Gastroesophageal sphincter (tissue), 4 donors: ENCODE measurements at places on chromosomes 13 and 19. TPM values are rescaled to one million over a fixed set of nuclear protein-coding genes. Genes with fewer than 3 reads are reported as not detected.

DNA sequence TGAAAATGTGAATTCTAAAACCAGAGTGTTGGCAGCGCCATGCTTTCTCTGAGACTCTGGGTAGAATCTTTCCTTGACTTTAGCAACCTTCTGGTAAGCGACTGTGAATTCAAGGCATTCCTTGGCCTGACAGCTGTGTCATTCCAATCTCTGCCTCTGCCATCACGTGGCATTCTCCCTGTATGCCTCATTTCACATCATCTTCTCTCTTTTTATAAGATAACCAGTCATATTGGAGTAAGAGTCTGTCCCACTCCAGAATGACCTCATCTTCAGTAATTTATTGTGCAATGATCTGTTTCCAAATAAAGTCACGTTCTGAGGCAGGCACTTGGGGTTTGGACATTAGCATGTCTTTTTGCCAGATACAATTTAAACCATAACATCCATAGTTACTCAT lies 103.4 kb upstream of the POSTN start:
- no peak for ATAC-seq

DNA sequence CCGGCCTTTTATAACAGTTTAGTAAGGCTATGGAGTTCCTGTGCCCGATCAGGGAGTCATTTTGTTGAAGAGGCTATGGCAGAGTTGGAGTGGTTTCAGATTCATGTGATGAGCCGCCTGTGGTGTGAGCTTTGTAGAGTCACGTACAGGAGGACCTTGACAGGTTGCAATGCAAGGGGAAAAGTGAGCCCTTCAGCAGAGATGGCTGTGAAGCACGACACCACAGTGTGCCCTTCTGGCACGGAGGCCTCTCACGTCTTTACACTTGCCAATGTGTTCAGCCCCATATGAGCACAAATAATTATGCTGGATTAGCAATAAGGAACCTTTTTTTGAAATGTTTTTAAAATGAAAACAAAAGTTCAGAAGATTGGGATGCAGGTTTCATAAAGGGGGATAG lies 499.8 kb downstream of the LIG4 start:
- ATAC-seq, result no peak

GRCh38 chr13:50846861-50847475 lies 3.5 kb upstream of the DLEU7 start:
- ATAC-seq, result no peak

DNA sequence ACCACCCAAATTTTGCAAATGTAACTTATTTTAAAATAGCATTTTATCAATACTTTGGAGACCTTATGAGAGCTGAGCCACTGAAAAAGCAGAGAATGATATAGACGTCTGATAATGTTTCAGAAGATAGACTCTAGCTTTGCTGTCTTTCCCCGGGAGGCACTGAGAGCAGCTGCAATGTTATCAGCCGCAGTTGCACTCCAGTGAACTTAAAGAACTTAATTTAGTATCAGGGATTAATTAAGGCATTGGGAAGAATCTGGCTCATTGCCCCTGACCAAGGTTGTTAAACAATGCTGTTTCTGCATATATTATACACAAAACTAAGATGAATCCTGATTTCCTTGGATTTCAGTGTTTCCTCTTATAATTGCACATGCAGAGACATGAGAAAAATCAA lies 75.7 kb upstream of the SGCG start:
- no peak for ATAC-seq

GRCh38 chr19:48279747-48280146 lies 9.9 kb downstream of the ZNF114 start:
- ATAC-seq, result no peak

GRCh38 chr13:50690006-50690405 lies 153.5 kb downstream of the DLEU7 start:
- ATAC-seq, result no peak

GRCh38 chr13:77477299-77477848 lies 58.1 kb upstream of the SCEL start:
- no peak for ATAC-seq

GRCh38 chr19:24051516-24051915 lies 35.5 kb upstream of the ZNF254 start:
- ATAC-seq, result no peak

- no peak for ATAC-seq
Measured at GRCh38 chr13:60623151-60623550, 226.1 kb downstream of the TDRD3 start.

GRCh38 chr19:50793558-50794065 lies 3.4 kb downstream of the ACP4 start:
- ATAC-seq, result no peak

GRCh38 chr19:13078897-13079541 lies 23.6 kb downstream of the LYL1 start:
- peak; percentile 47 for ATAC-seq

DNA sequence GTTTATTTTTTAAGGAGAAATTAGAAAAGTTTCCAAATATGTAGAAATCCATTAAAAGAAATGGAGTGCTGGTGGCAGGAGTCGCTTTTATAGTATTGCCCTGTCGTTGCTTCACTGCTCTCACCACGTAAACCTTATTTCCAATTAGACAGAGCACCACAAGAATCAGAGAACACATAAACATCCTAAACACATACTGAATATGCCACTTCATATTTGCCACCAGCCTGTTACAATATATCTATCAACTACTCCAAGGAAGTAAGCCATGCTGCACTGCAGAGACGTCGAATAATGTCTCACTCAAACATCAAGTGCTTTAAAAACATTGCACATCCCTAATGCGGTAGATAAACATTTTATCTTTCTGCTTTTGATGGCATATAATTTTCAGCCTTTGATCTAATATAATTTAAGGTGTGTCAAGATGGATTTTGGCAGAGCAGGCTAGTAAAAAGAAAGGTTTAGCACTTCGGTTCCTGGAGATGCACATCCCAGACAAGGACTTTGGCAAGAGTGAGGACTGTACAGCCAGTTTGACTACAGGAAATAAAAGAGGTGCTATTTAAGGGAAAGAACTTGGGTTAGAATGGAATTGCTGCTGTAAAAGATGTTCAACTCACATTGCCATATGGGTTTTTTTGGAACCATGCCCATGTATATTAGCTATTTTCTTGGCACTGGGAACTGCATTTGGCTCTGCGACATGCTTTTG lies 932.3 kb downstream of the EFNB2 start:
- no peak for ATAC-seq

GRCh38 chr19:38632476-38633213 lies 13.7 kb downstream of the EIF3K start:
- ATAC-seq, result no peak

GRCh38 chr19:15404780-15405211 lies 14.0 kb downstream of the AKAP8L start:
- ATAC-seq, result no peak

DNA sequence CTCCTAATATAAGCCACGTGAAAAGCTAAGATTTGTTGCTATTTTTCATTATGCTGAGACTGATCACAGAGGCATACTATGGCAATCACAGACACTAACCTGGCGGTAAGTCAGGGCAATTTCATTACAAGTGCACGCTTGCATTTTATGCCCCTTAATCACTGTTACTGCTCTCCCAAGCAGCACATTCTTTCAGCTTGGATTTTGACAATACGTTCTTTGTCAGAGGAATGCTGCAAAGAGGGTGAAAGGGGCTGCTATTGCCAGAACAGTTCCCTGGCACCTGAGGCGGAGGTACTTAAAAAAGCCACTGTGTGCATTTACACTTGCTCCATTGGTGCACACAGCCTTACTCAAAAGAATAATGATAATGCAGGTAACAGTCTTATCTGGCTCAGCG lies 346.6 kb downstream of the RFC3 start:
- no peak for ATAC-seq

DNA sequence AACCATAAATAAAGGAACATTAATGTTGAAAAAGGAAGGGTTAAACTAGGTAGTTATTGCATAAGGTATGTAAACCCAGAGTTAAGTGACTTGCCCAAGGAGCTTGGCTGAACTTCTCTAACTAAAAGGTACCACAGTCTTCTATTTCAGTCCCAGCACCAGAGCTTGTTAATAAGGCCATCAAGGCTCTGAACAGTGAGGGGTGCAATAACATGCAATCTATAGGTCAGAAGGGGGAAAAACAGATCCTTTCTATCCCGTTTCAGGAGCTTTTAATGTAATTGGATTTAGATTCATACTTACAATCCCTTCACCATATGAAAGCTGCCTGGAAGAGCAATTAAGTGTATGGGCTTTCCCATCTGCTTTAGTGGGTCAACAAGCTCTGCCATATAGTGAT lies 441.5 kb upstream of the SPRY2 start:
- no peak for ATAC-seq

GRCh38 chr13:48954081-48954480 lies 21.6 kb upstream of the FNDC3A start:
- no peak for ATAC-seq

DNA sequence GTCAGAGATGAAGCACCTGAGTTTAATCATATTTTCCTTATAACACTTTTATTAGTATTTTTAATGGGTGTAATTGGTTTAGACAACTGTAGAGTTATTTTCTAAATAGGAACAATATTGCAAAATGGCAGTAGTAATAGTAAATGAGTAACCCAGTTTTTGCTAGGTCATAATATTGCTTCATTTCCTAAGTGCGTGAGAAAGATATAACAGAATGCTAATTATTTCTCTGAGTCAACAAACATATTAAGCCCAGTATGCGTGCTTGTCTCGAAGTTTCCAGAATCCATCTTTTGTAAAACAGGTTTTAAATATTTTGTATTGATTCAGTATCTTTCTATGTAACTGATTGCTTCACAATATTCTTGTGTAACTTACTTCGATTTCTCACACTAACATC lies 315.3 kb downstream of the MYO16 start:
- ATAC-seq, result no peak

GRCh38 chr13:95193509-95194230 lies 107.6 kb downstream of the ABCC4 start:
- ATAC-seq, result no peak

GRCh38 chr13:46387064-46387851 lies at the start of gene RUBCNL:
TSS of gene RUBCNL (minus strand) at chr13:46387252. CDS start at chr13:46372475, 14,777 bp downstream.
- peak; percentile 11 for ATAC-seq

DNA sequence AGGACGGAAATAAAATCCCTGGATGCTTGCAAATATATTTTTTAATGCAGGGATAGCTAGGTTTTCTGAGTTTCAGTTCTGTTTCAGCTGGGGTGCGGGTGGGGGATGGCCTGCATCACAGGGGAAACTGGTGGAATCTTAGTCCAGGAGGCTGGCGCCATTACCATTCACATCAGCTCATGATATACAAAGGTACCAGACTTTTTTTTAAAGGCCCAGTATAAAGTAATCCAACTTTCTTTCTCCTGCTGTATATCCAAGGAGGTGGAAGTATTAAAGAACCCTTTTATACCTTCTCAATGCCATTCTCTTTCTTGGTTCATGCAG lies 343.8 kb downstream of the KCNRG start:
- ATAC-seq, result no peak

- ATAC-seq, result no peak
Measured at GRCh38 chr13:20161275-20161950, 561 bp upstream of the GJA3 start.

- no peak for ATAC-seq
Measured at GRCh38 chr19:41189425-41190065, 3.5 kb upstream of the CYP2S1 start.

- ATAC-seq, result no peak
Measured at GRCh38 chr13:20263393-20264044, 31.4 kb upstream of the GJB6 start.

- peak; percentile 31 for ATAC-seq
Measured at GRCh38 chr19:42132030-42132628, at the start of gene POU2F2. TSS of gene POU2F2 (minus strand) at chr19:42132446. CDS start at chr19:42132411, 35 bp downstream.

- ATAC-seq, result peak; percentile 23
Measured at GRCh38 chr13:27920677-27921420, 1.0 kb downstream of the PDX1 start.

DNA sequence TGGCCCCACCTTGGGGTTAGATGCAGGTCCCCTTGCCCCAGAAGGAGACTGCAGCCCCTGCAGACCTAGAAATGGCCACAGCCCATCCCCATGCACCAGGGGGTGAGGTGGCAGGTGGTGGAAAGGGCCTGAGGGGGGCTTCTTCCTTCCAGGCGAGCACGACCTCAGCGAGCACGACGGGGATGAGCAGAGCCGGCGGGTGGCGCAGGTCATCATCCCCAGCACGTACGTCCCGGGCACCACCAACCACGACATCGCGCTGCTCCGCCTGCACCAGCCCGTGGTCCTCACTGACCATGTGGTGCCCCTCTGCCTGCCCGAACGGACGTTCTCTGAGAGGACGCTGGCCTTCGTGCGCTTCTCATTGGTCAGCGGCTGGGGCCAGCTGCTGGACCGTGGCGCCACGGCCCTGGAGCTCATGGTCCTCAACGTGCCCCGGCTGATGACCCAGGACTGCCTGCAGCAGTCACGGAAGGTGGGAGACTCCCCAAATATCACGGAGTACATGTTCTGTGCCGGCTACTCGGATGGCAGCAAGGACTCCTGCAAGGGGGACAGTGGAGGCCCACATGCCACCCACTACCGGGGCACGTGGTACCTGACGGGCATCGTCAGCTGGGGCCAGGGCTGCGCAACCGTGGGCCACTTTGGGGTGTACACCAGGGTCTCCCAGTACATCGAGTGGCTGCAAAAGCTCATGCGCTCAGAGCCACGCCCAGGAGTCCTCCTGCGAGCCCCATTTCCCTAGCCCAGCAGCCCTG lies 4.2 kb upstream of the F10 start:
- ATAC-seq, result no peak

GRCh38 chr19:41934849-41935374 lies 6.7 kb upstream of the ERFL start:
- peak; percentile 70 for ATAC-seq

DNA sequence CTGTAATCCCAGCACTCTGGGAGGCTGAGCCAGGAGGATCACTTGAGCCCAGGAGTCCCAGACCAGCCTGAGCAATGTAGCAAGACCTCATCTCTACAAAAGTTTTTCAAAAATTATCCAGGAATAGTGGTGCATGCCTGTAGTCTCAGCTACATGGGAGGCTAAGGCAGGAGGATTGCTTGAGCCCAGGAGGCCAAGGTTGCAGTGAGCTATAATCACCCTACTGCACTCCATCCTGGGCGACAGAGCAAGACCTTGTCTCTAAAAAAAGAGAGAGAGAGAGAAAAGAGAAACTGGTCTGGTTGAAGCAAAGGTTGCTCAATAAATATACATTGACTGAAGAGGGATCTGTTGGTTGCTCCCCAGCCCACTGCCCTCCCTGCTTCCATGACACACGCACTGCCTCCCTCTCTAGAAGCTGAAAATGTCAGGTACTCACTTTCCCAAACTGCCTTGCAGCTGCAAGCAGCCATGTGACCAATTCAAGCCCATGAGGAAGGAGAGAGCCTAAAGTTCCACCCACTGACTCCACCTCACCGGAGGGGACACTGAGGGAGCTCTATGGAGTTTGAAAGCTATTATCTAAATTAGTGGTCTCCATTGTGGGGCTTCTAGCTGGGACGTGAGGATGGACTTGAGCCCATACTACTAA lies 14.0 kb downstream of the CEACAM16 start:
- no peak for ATAC-seq

- no peak for ATAC-seq
Measured at GRCh38 chr19:39531834-39532232, 819 bp downstream of the EID2B start.

SIGLEC6 gene
- 3.8 TPM for total RNA-seq

DNAAF3 gene
- total RNA-seq, result 0.42 TPM

FLT3LG gene
- total RNA-seq, result 21.0 TPM

LRRC25 gene
- total RNA-seq, result 3.6 TPM

BCAM gene
- 32.2 TPM for total RNA-seq

GRIK5 gene
- 14.2 TPM for total RNA-seq

LMO7 gene
- 31.9 TPM for total RNA-seq

PRX gene
- 6.2 TPM for total RNA-seq

B3GNT3 gene
- total RNA-seq, result 4.7 TPM

DDA1 gene
- 58.5 TPM for total RNA-seq

CEACAM4 gene
- 2.6 TPM for total RNA-seq

LYPD5 gene
- 3.2 TPM for total RNA-seq

C19orf67 gene
- total RNA-seq, result not detected

MAG gene
- total RNA-seq, result not detected

RASAL3 gene
- 1.6 TPM for total RNA-seq

HTR2A gene
- 0.40 TPM for total RNA-seq

IL4I1 gene
- total RNA-seq, result 1.2 TPM

CCDC194 gene
- total RNA-seq, result not detected
